ENCODE measurements at places on chromosomes 7 and 10. TPM values are rescaled to one million over a fixed set of nuclear protein-coding genes. Genes with fewer than 3 reads are reported as not detected.
A peak's percentile ranks its signal among the peaks of the same experiment; 100 is the strongest.

GRCh38 chr10:77180794-77181193 lies 456.8 kb downstream of the KCNMA1 start:
- DNase-seq: no peak

CALHM1 gene
- total RNA-seq: not detected

DNA sequence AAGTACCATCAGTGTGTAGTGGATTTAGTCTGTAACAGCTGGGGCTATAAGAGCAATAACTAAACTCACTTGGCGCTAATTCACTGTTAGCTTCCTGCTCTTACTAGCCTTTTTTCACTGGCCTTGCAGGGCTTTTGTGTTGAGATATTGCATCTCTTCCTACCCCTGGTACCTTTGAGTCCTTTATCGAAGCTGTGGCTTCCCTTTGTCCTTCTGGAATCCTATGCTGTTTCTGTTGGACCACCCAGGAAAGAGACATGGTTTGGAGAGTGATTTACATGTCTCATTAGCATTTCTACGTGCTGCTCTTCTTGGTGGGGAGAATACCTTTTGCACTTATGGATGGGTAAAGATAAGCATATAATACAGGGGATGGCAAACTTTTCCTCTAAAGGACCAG lies 103.8 kb downstream of the MLLT10 start:
- DNase-seq: no peak

FAM180A gene
- total RNA-seq: 9.6 TPM

CHN2 gene
- total RNA-seq: 23.0 TPM

DNA sequence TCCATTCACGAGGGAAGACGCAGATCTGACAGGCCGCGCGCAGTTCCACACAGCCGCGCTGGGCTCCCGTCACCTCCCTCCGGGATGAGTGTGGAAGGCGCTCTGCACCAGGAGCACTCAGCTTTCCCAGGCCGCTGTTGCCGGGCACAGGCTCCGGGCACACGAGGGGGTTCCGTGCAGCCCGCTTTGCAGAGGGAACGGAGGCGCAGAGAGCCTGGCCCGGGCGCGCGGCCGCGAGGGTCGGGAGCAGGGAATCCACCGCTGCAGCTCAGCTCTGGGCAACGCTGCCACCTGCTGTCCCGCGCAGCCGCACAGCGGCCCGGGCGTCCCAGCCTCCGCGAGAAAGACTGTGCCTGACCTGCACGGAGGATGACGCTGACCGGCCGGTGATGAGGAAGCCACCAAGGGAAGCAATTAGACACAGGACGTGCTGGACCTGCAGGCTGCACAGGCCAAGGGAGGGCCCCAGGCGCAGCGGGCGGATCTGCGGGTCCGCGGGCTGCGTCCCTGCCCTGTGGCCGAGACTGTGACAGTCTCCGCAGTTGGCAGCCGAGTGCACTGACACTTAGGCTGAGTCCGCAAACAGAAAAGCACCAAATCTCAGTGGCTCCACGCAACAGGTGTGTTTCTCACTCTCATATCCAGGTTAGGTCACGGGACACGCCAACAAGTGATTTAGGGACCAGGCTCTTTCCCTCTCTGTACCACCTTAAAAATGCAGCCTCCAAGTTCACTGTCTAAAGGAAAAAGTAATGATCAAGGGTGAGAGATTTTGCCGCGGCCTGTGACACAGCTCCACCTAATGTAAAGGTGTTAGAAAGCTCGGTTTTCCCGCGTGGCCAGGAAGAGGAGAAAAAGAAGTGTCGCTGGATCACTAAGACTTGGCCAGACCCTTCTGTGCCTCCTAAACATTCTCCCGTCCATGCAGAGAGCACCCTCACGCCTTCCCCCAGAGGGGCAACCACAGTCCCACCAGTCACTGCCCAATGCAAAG lies 94.5 kb downstream of the SEC61G start:
- DNase-seq: peak; percentile 76

DNA sequence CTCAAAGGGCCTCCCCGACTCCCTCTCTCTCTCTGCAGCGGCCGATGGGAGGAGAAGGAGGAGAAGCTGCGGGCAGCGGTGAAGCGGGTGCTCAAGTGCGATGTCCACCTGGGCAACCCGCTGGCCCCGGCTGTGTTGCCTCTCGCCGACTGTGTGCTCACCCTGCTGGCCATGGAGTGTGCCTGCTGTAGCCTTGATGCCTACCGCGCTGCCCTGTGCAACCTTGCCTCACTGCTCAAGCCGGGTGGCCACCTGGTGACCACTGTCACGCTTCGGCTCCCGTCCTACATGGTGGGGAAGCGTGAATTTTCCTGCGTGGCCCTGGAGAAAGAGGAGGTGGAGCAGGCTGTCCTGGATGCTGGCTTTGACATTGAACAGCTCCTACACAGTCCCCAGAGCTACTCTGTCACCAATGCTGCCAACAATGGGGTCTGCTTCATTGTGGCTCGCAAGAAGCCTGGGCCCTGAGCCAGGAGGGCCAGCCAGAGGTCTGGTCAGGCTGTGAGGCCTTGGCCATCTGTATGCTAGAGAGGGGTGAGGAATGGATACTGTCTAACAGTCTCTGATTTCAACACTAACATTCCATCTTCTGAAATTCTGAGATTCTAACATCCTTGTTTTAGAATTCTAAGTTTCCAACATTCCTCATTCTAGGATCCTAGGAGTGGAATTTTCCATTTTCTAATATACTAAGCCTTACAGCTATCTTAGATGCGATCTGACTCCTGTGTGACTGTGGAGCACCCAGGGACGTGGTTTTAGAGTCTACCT lies 3.6 kb downstream of the INMT start:
- DNase-seq: peak; percentile 63

ITPRID1 gene
- total RNA-seq: not detected

DNA sequence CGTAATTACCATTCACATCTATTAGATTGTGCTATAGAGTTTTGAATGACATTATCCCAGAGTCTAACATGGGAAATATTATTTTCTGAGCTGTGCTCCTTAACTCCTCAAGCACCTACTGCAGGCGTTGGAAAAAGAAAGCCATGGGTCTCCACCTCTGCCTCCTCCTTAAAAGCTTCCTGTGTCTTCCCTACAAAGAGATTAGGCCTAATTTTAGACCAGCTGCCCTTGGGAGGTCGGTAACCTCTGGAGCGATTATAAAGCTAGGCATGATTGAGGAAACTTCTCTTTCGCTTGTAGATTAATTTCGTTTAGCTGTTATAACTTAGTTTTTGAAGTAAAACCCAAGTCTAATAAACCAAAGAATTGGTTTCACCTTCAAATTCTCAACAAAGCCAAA lies 75.2 kb downstream of the PLXDC2 start:
- no peak for DNase-seq

DNA sequence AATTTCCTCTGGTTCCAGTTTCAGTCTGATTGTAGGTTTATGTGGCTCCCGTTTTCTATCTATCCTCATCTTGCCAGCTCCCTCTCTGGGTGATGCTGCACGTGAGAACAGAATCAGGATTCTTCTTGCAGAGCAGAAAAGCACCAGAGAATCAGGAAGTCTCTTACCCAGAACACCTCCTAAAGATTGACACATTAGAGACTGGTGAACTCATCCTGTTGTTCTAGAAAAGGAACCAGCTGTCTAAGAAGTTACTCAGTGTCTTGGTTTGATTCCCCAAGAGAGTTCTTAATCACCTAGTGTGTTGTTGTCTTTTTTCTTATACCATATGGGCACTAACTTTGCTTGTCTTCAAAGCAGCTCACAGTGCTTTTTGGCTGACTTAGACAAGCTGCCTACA lies 152.4 kb downstream of the DGKI start:
- no peak for DNase-seq

DNA sequence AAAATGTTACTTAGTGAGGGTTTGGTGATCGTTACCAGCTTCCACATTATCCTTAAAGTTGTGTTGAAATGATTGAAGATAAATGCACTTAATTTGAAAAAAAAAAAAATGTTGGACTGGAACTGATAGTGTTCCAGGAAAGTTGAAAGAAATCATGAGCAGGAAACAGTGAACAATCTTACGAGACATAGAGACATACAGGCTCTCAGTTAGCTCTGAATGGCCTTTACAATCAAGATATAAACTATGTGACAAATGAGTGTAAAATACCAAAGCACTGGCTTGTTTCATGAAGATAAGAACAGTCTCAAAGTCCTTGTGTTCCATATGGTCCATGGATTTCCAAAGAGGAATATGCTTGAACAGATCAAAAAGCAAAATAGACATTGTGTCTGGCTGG lies 430.1 kb upstream of the ETV1 start:
- DNase-seq: no peak

DNA sequence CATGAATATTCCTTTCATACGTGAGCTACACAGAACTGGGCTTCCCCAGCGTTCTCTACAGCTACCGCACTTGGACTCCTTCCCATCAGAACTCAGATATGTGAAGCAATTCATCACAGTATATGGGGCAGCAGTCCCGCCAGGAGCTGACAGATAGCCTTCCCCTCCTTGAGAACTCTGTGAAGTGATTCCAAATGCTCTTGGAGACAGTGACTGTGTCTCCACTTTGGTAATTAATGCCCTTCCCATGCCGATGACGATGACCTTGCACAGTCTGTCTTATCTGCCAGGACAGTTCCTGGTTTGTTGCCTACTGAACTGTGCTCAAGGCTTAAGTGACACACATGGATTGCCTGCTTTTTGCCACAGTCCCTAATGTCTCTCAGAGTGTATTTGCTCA lies 75.0 kb upstream of the AFAP1L2 start:
- DNase-seq: no peak

DNA sequence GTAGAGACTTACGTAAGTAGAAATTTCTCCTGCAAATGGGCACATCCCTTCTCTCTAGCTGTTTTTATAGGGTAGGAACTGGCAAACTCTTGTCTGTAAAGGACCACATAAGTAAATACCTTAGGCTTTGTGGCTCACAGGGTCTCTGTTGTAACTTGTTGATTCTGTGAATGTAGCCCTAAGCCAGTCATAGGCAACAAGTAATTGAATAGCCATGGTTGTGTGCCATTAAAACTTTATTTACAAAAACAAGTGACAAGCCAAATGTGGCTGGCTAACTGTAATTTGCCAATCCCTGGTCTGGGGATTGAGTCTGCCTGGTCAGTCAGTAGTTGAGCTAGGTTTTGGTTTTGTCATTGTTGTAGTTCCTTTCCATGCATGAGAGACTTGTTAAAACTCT lies 5.3 kb upstream of the KLF6 start:
- no peak for DNase-seq

FKBP6 gene
- not detected for total RNA-seq

EVX1 gene
- not detected for total RNA-seq

DNA sequence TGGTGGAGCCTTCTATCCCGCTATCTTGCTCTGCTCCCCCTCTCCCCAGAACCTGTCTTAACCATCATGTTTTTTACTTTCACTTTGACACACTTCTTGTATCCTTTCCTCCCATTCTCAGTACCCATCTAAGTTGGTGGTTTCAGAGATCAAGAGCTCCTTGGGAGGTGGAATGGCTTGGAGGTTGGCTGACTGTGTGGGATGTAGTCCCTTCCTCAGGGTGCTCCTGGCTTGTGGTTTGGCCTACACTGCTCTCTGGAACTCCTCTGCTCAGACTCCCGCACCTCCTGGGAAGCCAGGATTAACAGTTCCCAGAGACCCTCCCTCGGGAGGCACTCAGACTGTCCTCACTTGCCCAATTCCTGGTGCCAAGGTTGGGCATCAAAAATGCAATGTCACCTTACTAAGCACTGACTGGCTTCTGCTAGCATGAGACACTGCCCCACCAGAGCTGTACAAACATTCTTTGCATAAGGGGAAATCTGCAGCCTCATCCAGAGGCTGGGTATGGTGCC lies 93.1 kb upstream of the NAMPT start:
- no peak for DNase-seq

DNA sequence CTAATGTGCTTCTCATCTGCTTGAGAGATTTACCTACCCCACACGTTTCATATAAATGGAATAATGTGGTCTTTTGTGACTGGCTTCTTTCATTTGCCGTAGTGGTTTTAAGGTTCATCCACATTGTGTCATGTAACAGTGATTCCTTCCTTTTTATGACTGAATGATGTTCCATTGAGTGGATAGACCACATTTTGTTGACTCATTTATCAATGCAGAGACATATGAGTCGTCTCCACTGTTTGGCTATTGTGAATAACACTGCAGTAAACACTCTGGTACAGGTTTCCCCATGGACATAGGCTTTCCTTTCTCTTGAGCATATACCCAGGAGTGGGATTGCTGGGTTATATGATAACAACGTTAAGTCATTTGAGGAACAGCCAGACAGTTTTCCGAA lies 2.0 kb upstream of the AOC1 start:
- no peak for DNase-seq

GRCh38 chr7:106823631-106824030 lies 41.5 kb upstream of the PIK3CG start:
- DNase-seq: no peak

All from right lobe of liver (tissue), 6 donors.